ENCODE measurements at places on chromosomes 5 and 9.

DNA sequence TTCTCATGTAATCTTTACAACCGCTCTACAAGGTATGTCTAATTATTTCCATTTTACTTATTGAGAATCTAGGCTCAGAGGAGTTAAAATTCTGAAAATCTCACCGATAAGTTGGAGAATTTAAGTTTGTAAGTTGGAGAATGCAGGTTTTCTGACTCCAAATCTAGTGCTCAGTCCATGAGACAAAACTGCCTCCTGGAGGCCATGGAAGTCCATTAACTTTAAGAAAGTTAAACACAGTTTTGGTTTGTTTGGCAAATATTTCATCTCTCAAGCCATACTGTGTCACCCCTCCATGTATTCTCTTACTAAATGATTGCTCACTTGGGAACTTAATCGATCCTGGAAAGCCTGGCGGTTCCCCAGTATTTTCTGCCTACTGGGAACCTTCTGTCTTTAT is 52.6 kb downstream of the INIP start:
- no peak for DNase-seq

DNA sequence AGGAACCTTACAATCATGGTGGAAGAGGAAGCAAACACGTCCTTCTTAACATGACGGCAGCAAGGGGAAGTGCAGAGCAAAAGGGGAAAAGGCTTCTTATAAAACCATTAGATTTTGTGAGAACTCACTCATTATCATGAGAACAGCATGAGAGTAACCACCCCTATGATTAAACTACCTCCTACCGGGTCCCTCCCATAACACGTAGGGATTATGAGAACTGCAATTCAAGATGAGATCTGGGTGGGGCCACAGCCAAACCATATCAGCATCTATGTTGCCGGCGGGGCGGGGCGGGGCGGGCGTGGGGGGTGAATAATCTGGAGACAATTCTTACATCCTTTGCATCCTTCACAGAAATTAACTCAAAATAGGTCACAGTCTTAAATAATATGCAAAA is 58.8 kb upstream of the GFPT2 start:
- DNase-seq = no peak

DNA sequence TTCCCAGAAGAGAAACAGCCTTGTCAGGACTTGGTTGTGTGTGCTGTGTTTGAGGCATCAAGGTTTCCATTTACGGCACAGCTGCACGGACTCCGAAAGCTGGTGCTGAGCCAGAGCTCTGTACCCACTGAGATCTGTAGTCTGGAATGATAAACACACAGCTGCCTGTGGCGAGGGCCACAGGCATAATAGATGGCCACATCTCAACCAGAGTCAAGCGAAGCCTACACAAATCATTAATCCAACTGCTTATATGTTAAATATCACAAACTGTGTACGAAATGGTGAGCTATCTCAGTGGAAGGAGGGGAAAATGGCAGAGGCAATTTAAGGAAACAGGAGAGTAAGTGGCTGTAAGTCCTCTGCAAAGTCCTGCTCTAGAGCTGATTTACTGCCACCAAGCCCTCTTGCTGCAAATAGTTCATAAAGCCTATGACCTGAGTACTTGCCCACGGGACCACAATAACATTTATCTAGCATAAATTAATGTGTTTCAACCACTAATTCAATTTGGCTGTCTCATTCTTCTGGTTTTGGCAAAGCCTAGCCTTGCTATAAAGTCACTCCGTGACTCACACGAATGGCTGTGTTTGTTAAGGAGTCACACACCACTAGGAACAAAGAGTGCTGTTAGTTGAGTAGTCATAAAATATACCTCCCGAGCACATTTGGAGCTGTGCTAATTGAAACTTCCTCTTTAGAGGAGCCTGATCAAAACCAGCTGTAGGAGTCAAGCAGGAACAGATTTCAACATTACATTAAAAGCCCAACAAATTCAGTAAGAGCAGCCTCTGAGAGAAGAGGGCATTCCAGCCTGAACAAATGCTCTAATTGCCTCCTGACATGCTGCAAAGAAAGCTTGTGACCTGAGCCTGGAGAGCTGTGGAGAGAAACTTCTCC is 738.6 kb upstream of the ZNF608 start:
- no peak for DNase-seq

GRCh38 chr5:149640350-149640999 is 59.2 kb downstream of the ARHGEF37 start:
- no peak for DNase-seq
